ENCODE measurements at places on chromosomes 13 and 19.

DNA sequence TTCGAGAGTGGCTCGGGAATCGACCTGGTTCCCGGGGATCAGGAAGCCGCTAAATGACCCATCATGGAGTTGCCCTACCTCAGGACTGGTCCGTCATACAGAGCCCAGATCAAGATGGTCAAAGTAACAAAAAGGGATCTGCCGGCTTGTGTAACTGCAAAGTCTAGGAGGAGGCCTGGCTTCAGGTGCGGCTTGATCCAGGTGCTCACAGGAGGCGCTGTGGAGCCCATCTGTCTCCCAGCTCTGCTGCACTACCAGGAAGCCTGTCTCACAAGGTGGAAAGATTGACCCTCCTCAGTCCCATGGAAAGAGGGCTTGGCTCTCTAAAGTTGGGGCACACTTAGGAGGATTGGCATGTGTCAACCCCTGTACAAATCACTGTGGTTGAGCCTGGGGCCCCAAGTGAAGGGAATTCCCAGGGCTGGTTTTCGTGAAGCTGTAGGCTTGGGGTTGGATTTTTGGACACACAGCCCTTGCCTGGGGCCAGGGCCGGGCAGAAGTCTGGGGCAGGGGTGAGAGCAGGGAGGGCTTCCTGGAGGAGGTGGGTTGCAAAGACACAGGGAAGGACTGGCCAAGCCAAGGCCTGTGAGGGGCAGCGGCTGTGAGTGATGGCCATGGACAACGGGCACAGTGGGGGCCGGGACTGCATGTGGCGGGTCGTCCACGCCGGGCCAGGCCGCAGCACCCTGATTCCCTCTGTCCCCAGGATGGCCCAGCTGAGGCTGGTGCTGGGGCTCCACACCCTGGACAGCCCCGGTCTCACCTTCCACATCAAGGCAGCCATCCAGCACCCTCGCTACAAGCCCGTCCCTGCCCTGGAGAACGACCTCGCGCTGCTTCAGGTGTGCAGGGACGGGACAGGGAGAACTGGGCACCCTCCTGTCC is 4.2 kb downstream of the GZMM start:
- H3K36me3 ChIP-seq: no peaks in the 10 kb centered on the region
- no peaks in the 10 kb centered on the region for H3K4me1 ChIP-seq
- no peaks in the 10 kb centered on the region for H3K27me3 ChIP-seq
- H3K4me3 ChIP-seq: no peak overlapping the region
- no peak for DNase-seq

DNA sequence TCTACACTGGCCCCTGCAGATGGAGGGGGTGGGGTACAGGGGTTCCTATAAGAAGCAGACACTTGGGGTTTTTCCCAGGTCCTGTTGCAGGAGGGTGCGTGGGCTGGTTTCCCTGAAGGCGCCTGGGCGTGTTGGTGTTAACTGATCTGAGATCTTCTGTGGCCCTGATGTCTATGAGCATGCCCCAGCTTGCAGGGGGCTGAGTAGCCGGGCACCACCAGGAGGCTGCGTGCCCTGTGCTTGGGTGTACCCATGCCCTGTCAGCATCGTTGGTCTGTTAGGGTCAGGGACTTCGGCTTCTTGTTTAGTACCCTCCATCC is 45.3 kb downstream of the CAPN12 start:
- no peaks in the 10 kb centered on the region for H3K27me3 ChIP-seq
- DNase-seq: peak; percentile 64
- H3K4me1 ChIP-seq: no peaks in the 10 kb centered on the region

GRCh38 chr19:55103190-55103589 is 14.2 kb downstream of the PPP1R12C start:
- no peaks in the 10 kb centered on the region for H3K4me1 ChIP-seq
- no peak for DNase-seq
- H3K36me3 ChIP-seq: no peaks in the 10 kb centered on the region
- H3K27ac ChIP-seq: no peak overlapping the region
- H3K4me3 ChIP-seq: no peak overlapping the region
- no peaks in the 10 kb centered on the region for H3K27me3 ChIP-seq

GRCh38 chr19:2464389-2464788 is 7.6 kb upstream of the LMNB2 start:
- no peaks in the 10 kb centered on the region for H3K36me3 ChIP-seq
- no peaks in the 10 kb centered on the region for H3K27me3 ChIP-seq
- no peak overlapping the region for H3K27ac ChIP-seq
- H3K4me1 ChIP-seq: peaks cover 11% of the 10 kb centered on the region
- H3K4me3 ChIP-seq: no peak overlapping the region

DNA sequence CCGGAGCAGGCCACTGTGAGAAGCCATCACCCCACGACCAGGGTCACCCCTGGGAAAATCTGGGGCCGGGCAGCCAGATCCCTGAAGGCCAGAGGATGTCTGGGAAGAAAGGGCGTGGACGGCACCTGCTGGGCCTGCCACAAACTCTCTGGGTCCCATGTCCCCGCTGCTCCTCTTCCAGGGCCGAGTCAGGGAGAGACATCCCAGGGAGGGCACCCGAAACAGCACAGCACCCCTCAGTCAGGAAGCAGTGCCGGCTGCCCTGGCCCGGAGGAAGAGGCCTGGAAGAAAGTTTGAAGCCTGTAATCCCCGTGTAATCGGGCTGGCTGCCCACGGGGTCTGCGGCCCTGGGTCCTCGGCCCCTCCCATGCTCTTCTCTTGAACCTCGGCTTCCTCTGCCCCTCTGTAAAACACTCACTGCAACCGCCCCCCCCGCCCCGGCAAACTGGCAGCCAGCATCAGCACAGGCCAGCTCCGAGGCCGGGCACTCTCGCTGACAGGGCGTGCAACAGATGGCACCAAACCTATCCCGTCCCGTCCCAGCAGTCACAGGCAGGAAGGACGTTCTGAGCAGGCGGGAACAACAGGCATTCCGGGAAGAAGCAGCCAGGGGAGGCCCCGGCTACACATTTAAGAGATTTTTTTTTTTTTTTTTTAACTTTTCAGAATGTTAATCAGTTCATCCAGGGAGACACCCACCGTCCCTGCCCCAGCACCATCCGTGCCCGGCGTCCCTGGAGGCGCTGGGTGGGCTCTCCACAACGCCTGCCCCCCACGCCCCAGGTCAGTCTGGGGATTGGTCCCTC is 1.5 kb downstream of the SBNO2 start:
- H3K27me3 ChIP-seq: no peaks in the 10 kb centered on the region
- H3K27ac ChIP-seq: peak overlapping the region; percentile 97
- no peaks in the 10 kb centered on the region for H3K36me3 ChIP-seq
- H3K4me3 ChIP-seq: peak overlapping the region; percentile 100

GRCh38 chr13:110652231-110652730 is 36.9 kb downstream of the NAXD start:
- H3K36me3 ChIP-seq: no peaks in the 10 kb centered on the region
- H3K27ac ChIP-seq: no peak overlapping the region
- no peaks in the 10 kb centered on the region for H3K27me3 ChIP-seq
- no peaks in the 10 kb centered on the region for H3K4me1 ChIP-seq
- no peak overlapping the region for H3K4me3 ChIP-seq
- no peak for DNase-seq

GRCh38 chr19:14563989-14564651 is 7.7 kb downstream of the NDUFB7 start:
- no peak overlapping the region for H3K4me3 ChIP-seq
- no peak overlapping the region for H3K27ac ChIP-seq
- no peak for DNase-seq
- no peaks in the 10 kb centered on the region for H3K36me3 ChIP-seq
- H3K4me1 ChIP-seq: peaks cover 5% of the 10 kb centered on the region

DNA sequence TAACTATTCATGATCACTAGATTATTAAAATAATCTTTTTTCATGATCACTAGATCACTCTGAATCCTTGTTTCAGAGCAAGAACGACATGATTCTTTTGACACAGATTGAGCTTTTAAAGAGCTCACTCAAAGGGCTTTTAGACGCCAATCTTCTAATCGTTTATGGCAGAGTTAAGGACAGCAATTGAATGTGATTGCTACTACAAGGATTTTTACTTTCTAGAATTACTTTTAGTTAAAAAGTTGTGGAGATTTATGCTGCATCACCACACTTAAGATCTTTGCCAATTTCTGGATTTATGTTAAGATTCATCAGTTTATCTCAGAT is 1.3 kb downstream of the EXOSC8 start:
- no peak overlapping the region for H3K4me3 ChIP-seq
- no peak for DNase-seq
- H3K4me1 ChIP-seq: peaks cover 3% of the 10 kb centered on the region
- H3K27me3 ChIP-seq: no peaks in the 10 kb centered on the region

DNA sequence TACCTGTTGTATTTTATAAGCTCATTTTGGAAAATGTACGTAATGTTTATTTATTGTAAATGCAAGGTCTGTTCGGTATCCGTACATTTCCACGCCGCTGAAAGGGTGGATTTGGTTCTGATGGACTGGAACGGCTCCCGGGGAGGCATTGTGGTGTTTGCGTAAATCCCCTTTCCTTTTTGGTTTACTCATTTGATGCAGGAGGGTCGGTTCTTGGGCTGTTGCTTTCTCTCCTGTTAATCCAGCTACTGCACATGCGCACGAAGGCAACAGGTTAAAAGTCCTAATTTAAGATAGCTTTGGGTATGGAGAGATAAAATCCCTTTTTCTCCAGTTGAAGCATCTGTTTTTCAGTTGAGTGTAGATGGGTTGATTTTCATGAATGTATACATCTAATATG is 224.4 kb downstream of the TM9SF2 start:
- no peak overlapping the region for H3K27ac ChIP-seq
- no peak overlapping the region for H3K4me3 ChIP-seq
- H3K27me3 ChIP-seq: no peaks in the 10 kb centered on the region
- no peaks in the 10 kb centered on the region for H3K36me3 ChIP-seq

- no peak overlapping the region for H3K4me3 ChIP-seq
- no peaks in the 10 kb centered on the region for H3K27me3 ChIP-seq
- H3K4me1 ChIP-seq: no peaks in the 10 kb centered on the region
- no peak for DNase-seq
- H3K27ac ChIP-seq: no peak overlapping the region
Measured at GRCh38 chr13:77892491-77892890, 26.1 kb downstream of the EDNRB start.

DNA sequence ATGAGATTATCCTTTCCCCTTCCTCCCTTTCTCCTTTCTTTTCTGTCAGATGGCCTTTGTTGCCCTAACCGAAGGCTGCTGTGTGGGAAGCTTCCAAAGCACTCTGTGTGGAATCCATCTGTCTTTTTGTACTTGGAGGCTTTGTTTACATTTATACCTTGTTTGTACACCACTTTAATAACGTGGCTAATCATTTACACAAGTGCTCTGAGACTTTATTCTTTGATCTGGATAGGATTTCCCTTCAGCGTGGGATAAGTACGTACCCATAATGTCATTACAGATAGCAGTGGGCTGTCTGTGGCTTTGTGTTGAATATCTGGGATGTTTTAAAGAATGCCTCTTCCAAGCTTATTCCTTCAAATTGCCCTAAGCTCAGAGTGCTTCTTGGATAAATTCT is 684.7 kb upstream of the SLITRK5 start:
- H3K36me3 ChIP-seq: no peaks in the 10 kb centered on the region
- DNase-seq: no peak
- no peak overlapping the region for H3K27ac ChIP-seq
- H3K4me3 ChIP-seq: no peak overlapping the region

GRCh38 chr13:113349491-113349890 is 14.4 kb downstream of the GRTP1 start:
- H3K4me3 ChIP-seq: no peak overlapping the region
- H3K27me3 ChIP-seq: no peaks in the 10 kb centered on the region
- no peaks in the 10 kb centered on the region for H3K36me3 ChIP-seq

GRCh38 chr13:80196756-80197155 is 144.2 kb downstream of the SPRY2 start:
- H3K4me1 ChIP-seq: no peaks in the 10 kb centered on the region
- H3K36me3 ChIP-seq: no peaks in the 10 kb centered on the region
- H3K27ac ChIP-seq: no peak overlapping the region

DNA sequence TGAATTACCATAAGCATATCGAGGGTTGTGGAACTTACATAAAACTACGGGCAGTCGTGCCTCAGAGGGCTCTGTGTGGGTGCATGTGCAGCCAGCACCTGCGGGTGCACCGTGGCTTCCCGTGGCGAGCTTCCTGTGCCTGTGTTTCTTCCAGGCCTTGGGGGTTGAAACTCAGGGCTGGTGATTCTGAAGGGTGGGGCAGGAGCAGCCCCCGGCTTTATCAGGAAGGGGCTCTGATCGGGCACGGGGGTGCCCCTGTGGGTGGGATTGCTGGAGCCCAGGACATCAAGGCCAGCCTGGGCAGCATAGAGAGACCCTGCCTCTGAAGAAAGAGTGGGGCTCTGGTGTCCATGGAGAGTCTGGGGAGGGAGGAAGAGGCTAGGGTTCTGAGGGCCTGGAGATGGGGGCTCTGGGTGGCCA is 11.1 kb downstream of the ATP4B start:
- no peaks in the 10 kb centered on the region for H3K36me3 ChIP-seq
- H3K27me3 ChIP-seq: no peaks in the 10 kb centered on the region
- DNase-seq: no peak
- no peak overlapping the region for H3K4me3 ChIP-seq

- H3K27ac ChIP-seq: no peak overlapping the region
- no peaks in the 10 kb centered on the region for H3K4me1 ChIP-seq
- DNase-seq: no peak
- H3K4me3 ChIP-seq: no peak overlapping the region
Measured at GRCh38 chr13:63367522-63368198, 1952.0 kb upstream of the PCDH20 start.

DNA sequence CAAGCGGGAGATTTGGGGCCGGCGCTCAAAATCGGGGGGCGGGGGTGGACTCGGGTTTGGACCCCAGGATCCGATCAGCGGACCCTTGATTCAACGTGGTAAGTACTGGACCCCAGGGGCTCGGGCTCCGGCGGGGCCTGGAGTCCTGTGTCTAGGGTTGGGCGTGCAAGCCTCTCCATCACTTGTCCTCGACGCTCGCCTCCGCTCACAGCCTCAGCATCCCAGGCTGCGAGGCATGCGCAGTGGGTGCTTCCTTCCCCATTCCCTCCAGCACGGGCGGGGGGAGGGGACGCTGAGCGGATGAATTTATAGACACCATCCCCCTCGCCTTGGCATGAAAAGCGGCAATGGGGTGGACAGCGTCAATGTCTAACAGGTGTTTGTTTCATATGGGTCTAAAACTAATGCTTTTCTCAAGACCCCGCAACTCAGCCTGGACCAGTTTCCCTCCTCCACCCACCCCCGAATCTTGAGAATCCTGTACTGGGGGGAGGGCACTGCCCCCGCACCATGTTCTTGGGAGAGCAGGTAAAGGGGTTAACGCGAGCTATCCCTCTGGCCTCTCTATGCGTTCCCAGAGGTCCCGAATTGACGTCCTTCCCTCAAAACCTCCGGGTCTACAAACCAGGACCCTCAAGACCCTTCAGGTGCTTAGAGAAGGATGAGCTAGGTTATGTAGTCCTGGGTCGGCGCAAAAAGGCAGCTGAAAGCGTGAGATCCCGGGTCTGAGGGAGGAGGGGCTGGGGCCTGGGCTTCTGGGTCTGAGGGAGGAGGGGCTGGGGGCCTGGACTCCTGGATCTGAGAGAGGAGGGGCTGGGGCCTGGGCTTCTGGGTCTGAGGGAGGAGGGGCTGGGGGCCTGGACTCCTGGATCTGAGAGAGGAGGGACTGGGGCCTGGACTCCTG is 579 bp downstream of the CPT1C start:
- peak overlapping the region; percentile 44 for H3K4me3 ChIP-seq
- H3K4me1 ChIP-seq: no peaks in the 10 kb centered on the region
- peaks cover 7% of the 10 kb centered on the region for H3K36me3 ChIP-seq
- DNase-seq: no peak

GRCh38 chr13:20142927-20143480 is 17.8 kb downstream of the GJA3 start:
- no peak for DNase-seq
- no peaks in the 10 kb centered on the region for H3K4me1 ChIP-seq
- peaks cover 11% of the 10 kb centered on the region for H3K27me3 ChIP-seq
- H3K27ac ChIP-seq: no peak overlapping the region
- H3K4me3 ChIP-seq: no peak overlapping the region

Data from prostate gland (tissue), 2 donors.